ENCODE measurements at places on chromosomes 5 and 9.

DNA sequence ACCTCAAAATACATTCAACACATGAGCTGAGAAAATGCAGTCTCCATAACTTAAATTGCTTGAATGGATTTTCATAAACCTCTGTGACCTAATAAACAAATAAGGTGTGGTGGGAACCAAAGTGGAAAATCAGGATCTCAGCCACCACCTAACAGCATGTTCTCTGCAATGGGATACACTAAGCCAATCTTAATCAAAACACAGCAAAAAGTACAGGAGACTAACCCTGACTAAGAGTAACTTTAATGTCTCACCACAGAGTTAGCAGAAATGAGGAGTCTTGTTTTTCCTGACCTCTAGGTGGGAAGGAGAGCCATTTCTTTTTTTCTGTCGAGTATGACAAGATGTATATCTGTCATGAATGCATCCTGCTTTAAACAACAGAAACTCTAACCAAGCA is 48.5 kb downstream of the PLK2 start:
- DNase-seq = no peak

- no peak for DNase-seq
These were observed 21.8 kb upstream of the ANKRD18A start for GRCh38 chr9:38641985-38642864.

DNA sequence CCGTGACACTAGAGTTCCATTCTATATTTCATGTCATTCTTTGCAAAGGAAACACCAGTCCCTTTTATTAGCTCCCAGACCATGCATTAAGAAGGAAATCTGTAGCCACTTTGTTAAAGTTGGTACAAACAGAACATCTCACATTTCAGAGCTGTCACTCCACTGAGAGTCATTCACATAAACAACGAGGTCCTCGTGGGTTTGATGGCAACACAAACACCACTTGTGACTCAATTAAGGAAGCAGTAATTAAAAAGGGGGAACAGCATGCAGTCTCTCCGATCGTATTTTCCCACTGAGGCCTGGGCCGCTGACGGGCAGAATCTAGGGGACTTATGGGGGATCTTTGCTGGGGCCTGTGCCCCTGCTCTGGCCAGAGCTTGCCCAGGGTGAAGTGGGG is 94.2 kb upstream of the ZNF618 start:
- DNase-seq = no peak

- DNase-seq = no peak
These were observed 85.9 kb upstream of the FAM120A start for GRCh38 chr9:93365427-93366118.

GRCh38 chr9:32487981-32488380 is 38.0 kb downstream of the RIGI start:
- DNase-seq = no peak

DNA sequence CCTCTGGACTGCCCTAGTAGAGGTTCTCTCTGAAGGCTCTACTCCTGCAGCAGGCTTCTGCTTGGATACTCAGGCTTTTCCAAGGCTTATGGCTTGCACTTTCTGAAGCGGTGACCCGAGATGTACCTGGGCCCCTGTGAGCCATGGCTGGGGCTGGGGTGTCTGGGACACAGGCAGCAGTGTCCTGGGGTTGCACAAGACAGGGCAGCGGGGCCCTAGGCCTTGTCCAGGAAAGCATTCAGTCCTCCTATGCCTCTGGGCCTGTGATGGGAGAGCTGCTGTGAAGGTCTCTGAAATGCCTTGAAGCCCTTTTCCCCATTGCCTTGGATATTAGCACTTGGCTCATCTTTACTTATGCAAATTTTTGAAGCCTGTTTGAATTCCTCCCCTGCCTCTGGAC is 192.2 kb downstream of the YTHDC2 start:
- DNase-seq = no peak

GRCh38 chr9:134644725-134645606 is 3.4 kb downstream of the COL5A1 start:
- no peak for DNase-seq

DNA sequence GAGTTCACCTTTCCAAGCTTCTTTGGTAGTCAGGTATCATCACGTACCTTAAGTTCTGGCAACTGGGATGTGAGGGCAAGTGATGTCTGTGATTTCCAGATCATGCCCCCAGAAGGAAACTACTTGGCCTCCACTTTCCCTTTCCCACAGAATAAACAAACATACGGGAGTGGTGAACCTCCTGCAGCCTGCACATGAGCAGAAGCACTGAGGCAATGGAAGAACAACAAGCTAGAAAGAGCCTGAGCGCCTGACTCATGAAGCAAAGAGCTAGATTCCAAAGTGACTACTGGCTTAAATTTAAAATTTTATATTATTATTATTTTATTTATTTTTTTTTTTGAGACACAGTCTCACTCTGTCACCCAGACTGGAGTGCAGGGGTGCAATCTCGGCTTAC is 35.0 kb downstream of the ARL15 start:
- no peak for DNase-seq

- no peak for DNase-seq
These were observed 84.5 kb upstream of the SIMC1 start for GRCh38 chr5:176153741-176154140.

DNA sequence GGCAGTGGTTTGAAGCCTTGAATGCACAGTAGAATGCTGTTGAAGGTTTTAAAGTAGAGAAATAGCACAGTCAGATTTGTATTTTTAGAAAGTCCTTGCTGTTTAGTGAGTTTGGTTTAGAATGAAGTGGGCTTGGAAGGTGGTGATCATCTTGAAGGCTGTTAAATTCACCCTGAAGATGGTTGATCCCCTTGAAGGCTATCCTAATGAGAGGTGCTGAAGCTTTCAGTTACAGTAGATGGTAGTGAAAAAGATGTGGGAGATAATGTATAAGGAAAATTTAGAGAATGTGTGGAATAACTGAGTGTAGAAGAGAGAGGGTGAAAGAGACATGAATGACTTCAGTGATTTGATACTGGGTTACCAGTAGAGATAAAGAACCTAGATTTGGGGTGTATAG is 16.0 kb downstream of the TENT2 start:
- DNase-seq = no peak

- no peak for DNase-seq
These were observed 3.9 kb downstream of the GLIPR2 start for GRCh38 chr9:36140086-36141084.

GRCh38 chr5:154197801-154198491 is 7.4 kb downstream of the GALNT10 start:
- peak; percentile 64 for DNase-seq

GRCh38 chr5:67338421-67338820 is 141.8 kb upstream of the CD180 start:
- no peak for DNase-seq

- DNase-seq = peak; percentile 56
These were observed 25.2 kb downstream of the SLC28A3 start for GRCh38 chr9:84315278-84315877.

DNA sequence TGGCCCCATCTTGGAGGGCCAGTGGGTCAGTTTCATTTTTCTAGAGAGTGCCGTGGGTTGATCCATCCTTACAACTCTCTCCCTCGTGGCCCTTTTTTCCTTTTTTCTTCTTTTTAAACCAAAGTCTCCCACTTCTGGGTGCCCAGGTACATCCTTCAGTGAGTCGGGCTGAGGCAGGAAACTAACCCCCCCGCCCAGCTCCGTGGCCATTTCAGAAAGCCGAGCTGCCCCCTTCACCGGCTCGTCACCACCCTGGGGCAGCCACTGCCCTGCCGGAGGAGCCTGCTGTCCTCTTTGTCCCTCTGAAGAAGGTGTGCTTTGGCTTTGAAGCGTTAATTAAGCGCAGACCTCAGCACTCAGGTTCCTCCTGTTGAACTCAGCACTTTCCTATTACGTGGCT is 5.2 kb downstream of the CFAP77 start:
- DNase-seq = no peak

- no peak for DNase-seq
These were observed 5.8 kb downstream of the ABITRAM start for GRCh38 chr9:108939975-108940374.

DNA sequence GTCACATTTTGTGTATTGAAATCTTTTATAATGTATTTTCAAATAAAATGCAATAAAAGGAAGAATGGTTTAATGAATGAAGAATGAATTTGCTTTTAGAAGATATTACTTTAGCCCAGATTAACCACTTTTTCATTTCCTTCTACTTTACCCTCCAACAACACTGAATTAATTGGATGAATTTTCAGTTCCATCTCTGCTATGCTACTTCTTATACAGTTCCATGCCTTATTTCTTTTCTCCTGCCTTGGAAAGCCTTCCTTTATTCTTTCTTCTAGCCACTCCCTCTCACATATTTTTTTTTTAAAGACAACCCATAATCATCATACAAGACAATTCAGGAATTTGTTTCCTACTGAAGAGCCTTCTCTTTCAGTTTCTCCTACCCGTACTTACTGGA is 296.6 kb upstream of the TNC start:
- DNase-seq = no peak

GRCh38 chr9:21995666-21996398 is 1.2 kb downstream of the CDKN2B-AS1 start:
- DNase-seq = peak; percentile 31

DNA sequence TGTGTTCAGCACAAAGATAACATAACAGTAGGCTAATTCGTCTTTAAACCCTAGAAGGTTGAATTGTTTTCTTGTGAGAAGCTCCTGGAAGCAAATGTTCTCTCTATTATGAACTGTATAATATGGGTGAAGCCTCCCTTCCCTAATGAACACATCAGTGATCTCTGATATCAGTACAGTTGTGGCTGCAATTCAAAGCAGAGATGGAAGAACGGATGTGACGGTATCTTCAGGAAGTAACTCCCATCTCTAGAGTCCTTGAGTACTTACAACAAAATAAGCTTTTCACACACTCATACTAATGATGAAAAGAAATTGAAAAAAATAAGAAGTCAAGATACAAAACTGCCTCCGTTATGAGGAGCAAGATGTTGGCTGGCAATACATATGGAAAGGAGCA is 4.5 kb downstream of the HCN1 start:
- DNase-seq = no peak

GRCh38 chr5:68433923-68434879 is 218.6 kb downstream of the PIK3R1 start:
- DNase-seq = peak; percentile 93

- DNase-seq = no peak
These were observed 410.2 kb downstream of the PSAT1 start for GRCh38 chr9:78707080-78707479.

- no peak for DNase-seq
These were observed 547.0 kb downstream of the PDE4D start for GRCh38 chr5:59346514-59346913.

DNA sequence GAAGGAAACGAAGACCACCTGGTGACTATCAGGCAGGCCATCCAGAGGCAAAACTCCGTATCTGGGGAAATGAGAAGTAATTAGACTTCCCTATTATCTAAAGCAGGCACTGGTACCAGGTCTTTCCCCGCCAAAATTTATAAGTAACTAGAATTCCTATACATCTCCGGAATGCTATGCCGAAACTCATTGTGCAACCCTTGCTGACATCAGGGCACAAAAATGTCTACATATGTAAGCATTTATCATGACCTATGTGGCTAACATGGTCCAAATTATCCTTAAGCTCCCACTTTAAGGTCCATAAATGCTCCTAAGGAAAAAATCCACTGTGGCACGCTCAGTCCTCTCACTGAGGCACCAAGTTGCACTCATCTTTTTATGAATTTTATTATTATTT is 17.8 kb downstream of the ACTL7B start:
- no peak for DNase-seq

GRCh38 chr9:123338710-123339665 is 17.0 kb upstream of the CRB2 start:
- peak; percentile 81 for DNase-seq

GRCh38 chr5:16679190-16679589 is 62.4 kb upstream of the RETREG1 start:
- no peak for DNase-seq

DNA sequence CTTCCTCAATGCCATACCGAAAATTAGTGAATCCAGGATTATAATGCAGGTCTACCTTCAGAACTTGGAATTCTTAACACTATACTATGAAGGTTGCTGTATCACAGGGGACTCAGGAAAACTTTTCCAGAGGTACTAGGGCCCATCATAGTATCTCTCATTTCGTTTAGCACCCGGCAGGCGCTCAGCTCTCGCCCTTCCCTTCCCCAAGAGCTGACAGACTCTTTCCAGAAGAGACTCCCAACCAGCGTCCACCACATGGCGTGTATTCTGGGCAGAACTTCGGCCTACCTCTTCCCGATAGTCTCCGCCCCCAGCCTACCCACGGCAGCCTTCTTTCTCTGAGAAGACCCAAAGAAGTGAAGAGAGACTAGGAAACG is 271 bp downstream of the NOL8 start:
- DNase-seq = no peak

DNA sequence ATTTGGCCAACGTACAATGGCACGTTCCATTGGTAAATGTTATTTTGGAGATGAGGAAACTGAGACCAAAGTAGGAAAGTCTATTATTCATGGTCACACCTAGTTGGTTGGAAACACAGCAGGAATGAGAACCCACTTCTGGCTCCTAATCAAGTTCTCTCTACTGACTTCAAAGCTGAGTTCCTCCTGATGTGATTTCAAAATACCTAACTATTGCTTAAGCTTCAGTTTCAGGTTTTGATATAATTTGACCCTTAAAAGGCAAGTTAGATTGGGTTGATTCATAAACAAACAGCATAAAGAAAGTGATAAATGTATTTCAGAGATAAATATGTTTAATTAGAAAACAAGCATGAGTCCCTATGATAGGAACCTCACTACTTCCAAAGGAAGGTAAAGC is 312.5 kb downstream of the PARP8 start:
- DNase-seq = no peak

- DNase-seq = no peak
These were observed 98.2 kb downstream of the GHR start for GRCh38 chr5:42521406-42521805.

DNA sequence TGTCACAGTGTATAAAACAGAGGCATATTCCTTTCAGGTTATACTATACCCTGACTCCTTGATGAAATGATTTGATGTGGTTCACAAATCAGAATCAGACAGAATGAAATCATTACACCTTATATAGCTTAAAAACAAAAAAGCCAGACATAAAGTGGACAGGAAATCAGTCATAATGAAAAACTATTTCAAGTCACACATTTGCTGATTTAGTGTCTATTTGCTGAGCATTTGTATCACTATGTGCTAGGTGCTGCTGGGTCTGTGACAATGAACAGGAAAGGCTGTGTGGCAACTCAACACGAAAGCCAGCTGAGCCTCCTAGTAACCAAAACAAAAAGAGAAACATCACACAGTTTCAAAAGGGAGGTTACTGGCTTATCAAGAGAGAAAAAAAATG is 194.0 kb downstream of the EFNA5 start:
- DNase-seq = no peak

- no peak for DNase-seq
These were observed 75.4 kb downstream of the CFAP77 start for GRCh38 chr9:132485393-132485792.

DNA sequence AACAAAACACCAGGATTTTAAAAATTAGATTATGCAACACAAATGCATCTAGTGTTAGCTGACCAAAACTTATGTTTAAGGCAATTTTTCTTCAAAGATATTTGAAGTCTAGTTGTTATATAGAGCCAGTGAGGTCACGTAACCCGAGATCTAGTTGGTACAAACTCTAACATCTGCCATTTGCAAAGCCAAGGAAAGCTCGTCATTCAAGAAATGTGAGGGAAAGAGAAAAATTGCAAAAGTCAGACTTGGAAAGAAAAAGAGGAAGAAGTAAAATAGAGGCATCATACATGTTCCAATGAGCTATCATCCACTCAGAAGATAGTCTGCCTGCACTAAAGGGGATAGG is 293.4 kb upstream of the PUM3 start:
- no peak for DNase-seq

GRCh38 chr5:141825241-141825671 is 53.0 kb downstream of the PCDH1 start:
- no peak for DNase-seq
